ENCODE measurements at places on chromosomes 4 and X.

DNA sequence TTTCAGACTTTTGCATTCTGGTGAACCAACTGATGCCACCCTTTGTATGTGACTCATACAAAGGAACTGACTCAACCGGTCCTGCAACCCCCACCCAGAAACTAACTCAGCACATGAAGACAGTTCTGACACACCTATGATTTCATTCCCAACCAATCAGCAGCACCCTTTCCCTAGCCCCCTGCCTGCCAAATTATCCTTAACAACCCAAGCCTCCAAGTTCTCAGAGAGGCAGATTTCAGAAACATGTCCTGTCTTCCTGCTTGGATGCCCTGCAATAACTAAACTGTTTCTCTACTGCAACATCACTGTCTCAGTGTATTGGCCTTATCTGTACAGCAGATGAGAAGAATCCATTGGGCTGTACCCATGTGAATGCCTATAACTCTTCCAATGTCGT is 284.7 kb downstream of the CAMK2D start:
- DNase-seq: no peak

GRCh38 chrX:50805276-50805675 is 8.7 kb downstream of the SHROOM4 start:
- DNase-seq: no peak

- DNase-seq: no peak
These were observed 209.6 kb upstream of the IRS4 start for GRCh38 chrX:108945883-108946523.

- DNase-seq: no peak
These were observed 87.7 kb downstream of the COL25A1 start for GRCh38 chr4:109214622-109215301.

DNA sequence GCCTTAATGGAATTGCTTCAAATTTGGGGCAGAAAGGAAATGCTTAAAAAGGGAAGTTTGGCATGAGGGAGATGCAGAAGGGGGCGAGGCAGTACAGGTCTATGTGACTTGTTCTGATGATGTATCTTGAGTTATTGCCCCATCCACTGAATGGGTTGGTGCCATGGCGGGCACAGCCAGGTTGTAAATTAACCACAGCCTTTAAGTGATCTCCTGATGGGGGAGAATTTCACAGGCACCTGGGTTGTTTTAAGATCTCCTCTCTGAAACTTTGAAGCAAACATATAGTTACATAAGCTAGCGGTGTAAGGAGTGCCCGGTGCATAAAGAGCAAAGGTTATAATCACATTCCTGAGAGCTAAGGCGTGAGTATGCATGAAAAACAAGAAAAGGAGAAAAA is 37.0 kb downstream of the NPY5R start:
- DNase-seq: no peak

DNA sequence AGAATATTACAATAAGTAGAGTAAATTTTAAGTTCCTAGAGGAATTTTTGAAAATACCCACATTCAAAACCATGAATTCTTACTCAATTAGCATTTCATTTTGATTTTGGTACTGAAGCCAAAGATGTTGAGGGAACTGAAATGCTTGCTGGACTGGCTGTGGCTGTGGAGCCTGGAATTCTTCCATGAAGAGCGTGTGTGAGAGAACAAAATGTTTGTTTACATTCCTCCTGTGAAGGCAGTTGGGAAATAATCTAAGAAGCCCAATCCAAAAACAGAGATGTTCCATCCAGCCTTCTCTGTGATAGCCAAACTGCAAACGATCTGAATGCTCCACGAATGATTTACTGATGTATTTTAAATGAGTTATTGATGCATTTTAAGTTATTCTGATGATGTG is 3.8 kb upstream of the ADH1B start:
- DNase-seq: no peak

- no peak for DNase-seq
These were observed 77.8 kb downstream of the SORBS2 start for GRCh38 chr4:185734214-185734613.

GRCh38 chrX:77447653-77448569 is 722 bp downstream of the FGF16 start:
- DNase-seq: no peak

- DNase-seq: no peak
These were observed 105.2 kb downstream of the RNF150 start for GRCh38 chr4:141028024-141028529.

DNA sequence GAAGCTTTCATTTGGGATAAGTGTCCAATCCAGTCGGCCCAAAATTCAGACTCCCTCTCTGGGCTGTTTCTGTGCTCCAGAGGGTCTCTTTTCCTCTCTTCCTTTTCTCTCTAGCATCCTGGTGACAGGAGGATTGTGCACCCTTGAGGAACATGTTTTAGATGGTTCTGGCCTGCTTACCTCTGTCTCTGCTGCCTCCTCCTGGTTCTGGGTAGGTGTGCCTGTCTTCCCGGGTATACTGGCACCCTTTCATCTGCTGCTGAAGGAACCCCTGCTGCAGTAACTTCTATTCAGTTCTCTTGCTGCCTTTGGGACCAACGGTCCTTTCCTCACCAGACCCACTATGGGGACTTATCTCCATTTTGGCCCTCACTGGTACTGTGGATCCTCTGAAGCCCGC is 53.2 kb downstream of the HMGB2 start:
- DNase-seq: no peak

GRCh38 chr4:165324236-165324917 is 3.1 kb upstream of the MSMO1 start:
- DNase-seq: no peak

GRCh38 chrX:102154218-102154860 is 1.4 kb downstream of the BEX5 start:
- DNase-seq: peak; percentile 60

DNA sequence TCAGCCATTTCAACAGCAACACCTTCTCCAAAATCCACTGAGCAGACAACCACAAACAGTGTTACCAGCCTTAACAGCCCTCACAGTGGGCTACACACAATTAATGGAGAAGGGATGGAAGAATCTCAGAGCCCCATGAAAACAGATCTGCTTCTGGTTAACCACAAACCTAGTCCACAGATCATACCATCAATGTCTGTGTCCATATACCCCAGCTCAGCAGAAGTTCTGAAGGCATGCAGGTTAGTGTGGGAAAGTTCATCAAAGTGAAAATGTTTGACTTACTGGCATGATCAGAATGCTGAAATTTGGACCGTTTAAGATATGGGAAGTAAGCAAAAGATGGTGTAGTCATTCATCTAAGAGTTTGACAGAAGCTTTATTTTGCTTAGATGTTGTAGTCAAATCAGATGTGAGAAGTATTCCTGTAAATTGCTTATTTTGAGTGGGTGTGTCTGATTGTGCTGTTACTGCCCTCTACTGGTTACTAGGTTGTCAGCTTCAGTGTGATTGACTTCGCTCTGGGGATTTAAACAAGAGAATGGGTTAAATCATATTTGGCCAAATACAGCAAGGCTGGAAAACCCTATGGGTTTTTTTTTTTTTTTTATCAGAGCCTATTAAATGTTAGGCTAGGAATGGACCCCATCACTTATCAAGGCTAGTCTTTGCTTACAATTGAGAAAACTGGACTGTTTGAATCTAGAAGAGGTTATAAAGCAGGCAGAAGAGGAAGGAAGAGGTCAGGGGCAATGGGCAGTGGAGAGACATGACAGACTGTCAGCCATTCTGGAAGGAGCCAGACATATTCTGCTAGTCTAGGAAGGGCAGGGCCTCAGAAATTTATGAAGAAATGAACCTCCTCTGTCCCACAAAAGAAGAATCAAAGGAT is 130.3 kb downstream of the DIPK2B start:
- DNase-seq: peak; percentile 25

- peak; percentile 12 for DNase-seq
These were observed 2.0 kb downstream of the PARM1 start for GRCh38 chr4:74934888-74935287.

GRCh38 chr4:118753685-118754084 is 68.5 kb downstream of the METTL14 start:
- no peak for DNase-seq

DNA sequence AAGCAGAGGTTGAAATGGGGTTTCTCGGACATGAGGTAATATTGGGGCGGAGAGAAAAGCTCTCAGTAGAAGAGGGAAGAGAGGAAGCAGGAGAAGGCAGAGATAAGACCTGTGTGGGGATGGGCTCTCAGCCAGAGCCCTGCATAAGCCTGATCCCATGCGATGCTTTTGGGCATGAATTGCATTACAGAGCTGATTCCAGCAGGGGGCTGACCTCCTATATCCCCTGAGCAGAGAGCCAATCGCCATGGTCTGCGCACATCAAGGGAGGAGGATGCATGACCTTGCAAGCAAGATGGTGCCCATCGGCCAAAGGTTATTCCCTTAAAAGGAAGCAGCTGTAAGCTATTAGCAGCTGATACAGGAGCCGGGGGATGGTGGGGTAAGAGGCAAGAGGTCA is 7.6 kb downstream of the ANOS1 start:
- peak; percentile 17 for DNase-seq

DNA sequence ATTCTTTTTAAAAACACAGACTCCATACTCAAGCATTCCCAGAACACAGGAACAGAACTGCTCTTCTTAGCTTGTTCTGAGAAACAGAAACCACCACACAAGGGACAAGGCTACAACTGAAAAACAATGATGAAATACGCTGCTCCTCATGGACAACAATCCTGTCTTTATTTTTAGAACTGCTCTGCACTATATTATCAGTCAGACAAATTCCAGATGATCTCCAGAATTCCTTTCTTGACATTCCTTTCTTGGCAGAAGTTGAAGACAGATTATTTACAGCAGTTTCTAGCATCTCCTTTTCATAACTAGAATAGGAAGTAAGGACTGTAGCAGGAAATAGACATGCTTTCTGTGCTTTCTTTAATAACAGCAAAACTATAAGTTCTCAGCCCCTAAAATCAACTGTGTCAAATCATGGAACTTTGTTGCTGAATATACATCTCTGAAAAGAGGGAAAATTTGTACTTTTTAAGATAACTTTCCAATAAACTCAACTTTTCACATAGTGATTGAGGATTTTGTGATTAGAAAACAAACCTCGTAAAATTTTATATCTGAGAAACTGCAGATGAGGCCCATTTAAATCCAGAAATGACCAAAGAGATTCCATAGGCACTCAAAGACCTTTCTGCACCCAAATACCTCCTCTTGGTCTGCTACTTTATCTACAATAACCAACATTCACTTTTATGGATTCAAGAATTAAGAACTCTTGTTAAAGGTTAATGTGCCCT is 35.9 kb downstream of the ANTXR2 start:
- no peak for DNase-seq

- DNase-seq: no peak
These were observed 1021.2 kb downstream of the PCDH7 start for GRCh38 chr4:31741326-31741725.

DNA sequence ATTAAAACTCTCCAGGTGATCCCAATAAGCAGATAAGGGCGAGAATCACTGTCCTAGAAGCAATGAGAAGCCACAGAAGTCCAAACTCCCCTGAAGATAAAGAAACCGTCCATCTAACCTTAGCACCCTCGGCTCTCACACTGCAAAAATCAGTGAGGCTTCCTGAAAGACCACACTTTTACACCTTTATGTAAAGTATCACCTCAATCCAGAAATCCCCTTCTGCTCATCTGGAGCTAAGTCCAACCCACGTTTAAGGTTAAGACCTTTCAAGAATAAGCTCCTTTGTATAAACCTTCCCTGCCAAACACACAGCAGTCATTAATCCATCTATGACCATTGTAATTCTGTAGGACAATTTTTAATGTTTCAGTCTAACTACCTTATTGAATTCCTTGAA is 41.7 kb downstream of the LIN54 start:
- DNase-seq: no peak

- no peak for DNase-seq
These were observed 898.2 kb downstream of the PCDH18 start for GRCh38 chr4:136634121-136634520.

DNA sequence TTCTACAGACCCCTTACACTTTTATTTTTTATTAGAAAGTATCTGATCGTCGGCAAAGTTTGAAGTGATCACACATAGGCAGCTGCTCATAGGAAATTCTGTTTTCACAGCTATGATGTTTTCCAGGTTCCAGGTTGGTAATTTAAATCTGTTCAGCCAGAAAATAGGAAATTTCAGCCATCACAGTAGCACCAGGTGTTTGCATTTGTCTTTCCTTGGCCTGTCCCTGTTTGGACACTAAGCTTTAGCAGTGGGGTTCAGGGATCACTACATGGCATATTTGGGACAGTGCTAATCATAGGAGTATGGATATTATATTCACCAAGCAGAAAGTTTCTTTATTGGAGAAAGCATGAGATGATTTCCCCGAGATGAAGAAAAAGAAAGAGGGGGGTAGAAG is 92.9 kb downstream of the ANK2 start:
- DNase-seq: no peak

- no peak for DNase-seq
These were observed 55.9 kb upstream of the FHDC1 start for GRCh38 chr4:152880263-152880662.

DNA sequence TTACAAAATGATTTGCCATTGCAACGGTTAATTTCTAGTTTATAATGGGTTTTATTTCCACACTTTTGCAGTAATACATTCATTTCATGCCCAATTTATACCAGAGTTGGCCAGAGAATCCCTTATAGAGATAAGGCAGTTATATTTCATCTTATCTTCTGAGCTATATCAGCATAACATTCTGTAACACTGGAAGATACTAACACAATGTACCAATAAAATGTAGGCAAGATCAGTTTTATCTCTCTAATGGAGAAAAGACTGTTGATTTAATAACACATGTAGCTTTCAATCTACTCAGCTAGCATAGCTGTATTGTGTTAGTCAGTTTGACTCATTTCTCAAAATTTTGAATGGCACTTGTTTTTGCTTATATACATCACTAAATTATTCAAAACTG is 738.6 kb downstream of the TRAM1L1 start:
- DNase-seq: no peak

GRCh38 chrX:26574234-26574633 is 358.3 kb downstream of the MAGEB5 start:
- no peak for DNase-seq

GRCh38 chr4:100008048-100008447 is 58.0 kb upstream of the H2AZ1 start:
- no peak for DNase-seq

- no peak for DNase-seq
These were observed 61.6 kb downstream of the SCML1 start for GRCh38 chrX:17798921-17799320.

- no peak for DNase-seq
These were observed 157.0 kb downstream of the TMEM164 start for GRCh38 chrX:110159865-110160264.

GRCh38 chr4:18242919-18243693 is 221.6 kb upstream of the LCORL start:
- DNase-seq: no peak

DNA sequence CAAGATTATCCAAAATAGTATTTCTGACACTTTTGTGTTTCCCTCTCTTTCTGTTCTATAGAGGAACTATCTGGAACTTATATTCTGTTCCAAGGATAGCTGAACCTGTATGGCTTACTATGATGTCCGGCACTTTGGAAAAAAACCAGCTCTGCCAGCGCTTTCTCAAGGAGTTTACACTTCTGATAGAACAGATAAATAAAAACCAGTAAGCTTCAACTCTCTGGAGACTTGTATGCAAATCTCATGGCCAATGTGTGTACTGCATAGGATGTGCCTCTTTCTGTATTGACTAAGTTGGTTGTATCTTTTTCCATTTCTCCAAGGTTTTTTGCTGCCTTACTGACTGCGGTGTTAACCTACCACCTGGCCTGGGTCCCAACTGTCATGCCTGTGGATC is 92.5 kb downstream of the FNIP2 start:
- DNase-seq: no peak

All from HEK293T (cell line).